Mesothelial cell of epicardium (in vitro differentiated cells): ENCODE measurements at places on chromosomes 6 and 20.

GRCh38 chr6:168815229-168815628 lies 374.2 kb downstream of the SMOC2 start:
- DNase-seq: no peak

- DNase-seq: no peak
Observed at GRCh38 chr6:6497976-6498375, 90.5 kb upstream of the LY86 start.

- no peak for DNase-seq
Observed at GRCh38 chr20:44700306-44700705, 14.9 kb upstream of the CCN5 start.

- no peak for DNase-seq
Observed at GRCh38 chr6:130934848-130935585, 107.8 kb downstream of the SMLR1 start.

GRCh38 chr6:87378947-87379346 lies 28.8 kb upstream of the CFAP206 start:
- no peak for DNase-seq

GRCh38 chr20:22928679-22929078 lies 106.4 kb upstream of the SSTR4 start:
- DNase-seq: no peak

- no peak for DNase-seq
Observed at GRCh38 chr6:27161946-27162603, 85.4 kb upstream of the PRSS16 start.

DNA sequence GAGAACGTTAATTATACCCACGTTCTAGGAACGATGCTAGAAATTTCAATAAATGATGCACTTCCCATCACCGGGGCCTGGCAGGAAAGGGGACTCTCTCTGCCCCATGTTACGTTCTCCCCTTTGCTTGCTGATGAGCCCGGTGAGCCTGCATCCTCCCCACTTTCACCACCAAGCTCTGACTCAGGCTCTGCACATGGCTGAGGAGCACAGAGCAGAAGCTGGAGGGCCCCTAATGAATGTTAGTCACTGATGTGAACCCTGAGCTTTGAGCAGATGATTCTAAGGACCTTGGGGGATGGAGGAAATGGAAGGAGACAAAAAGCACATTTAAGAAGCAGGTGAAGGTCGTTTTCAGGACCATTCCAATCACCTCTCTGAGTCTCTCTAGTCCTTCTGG lies 468.2 kb upstream of the ARID1B start:
- DNase-seq: no peak

- no peak for DNase-seq
Observed at GRCh38 chr6:26342106-26343004, 22.6 kb upstream of the BTN3A2 start.

DNA sequence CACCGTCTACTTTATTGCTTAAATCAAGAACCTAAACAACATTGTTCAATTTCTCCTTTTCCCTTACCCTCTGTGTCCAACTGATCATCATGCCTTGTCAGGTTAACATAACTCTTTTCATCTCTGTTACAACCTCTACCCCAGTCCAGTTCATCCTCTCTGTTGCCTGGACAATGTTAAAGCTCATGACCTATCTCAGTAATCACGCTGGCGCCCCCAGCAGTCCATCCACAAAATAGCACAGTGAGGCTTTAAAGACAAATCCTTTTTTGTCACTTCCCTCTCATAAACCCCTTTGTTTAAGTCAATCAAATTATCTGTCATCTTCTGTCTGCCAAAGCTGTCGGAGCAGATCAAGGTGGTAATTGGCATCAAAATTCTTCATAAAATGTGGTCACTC lies 140.1 kb downstream of the QKI start:
- no peak for DNase-seq

DNA sequence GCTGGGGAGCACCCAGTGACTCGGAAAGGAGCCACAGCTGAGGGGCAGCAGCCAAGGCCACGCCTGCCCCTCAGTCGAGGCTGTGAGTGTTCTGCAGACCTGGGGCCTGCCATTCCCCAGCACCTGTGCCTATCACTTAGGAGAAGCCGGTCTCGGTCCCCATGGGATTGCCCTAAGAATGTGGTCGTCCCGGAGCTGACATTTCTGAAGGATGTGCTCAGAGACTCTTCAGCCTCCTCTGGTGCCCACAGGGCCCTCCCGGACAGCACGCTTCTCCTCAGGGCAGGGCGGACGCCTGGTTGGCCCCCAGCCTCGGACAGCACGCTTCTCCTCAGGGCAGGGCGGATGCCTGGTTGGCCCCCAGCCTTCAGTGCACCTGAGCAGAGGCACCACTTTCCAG lies 223.9 kb downstream of the ERMARD start:
- no peak for DNase-seq

DNA sequence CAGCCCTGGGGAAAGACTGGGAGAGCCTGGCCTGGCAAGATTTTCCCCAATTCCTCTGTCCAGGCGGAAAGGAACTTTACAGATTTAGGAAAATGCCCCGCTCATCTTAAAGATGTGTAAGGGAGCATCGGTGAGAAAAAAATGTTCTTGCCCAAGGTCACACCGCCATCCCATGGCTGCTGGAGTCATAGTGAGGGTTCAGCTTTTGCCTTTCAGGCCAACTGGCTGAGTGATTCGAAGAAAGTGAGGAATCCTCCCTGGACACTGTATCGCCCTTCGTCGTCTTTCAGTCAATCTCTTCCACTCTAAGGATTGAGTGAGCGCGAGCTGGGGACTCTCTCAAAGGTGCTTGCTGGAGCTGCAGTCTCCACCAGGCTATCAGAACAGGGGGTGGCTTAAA lies 1.4 kb downstream of the WFDC2 start:
- DNase-seq: no peak

DNA sequence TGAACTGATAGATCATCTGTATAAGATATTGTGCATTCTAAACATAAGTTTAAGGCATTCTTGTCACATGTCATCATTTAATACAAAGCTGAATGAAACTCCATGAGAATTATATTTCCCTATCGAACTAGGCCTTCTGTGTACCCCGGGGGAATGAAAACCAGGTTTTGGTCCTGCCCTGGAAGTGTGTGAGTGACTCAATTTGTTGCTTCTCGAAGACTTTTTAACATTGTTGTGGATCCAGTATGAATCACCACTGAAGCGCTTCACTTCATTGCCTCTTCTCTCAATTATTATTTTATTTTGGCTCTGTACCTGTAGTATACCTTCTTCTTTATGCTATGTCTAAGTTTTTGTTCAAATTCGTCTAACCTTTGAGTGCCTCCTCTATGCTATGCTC lies 150.8 kb downstream of the GRIK2 start:
- DNase-seq: no peak

GRCh38 chr20:39479196-39479810 lies 517.2 kb downstream of the DHX35 start:
- no peak for DNase-seq

GRCh38 chr6:80280262-80281010 lies 174.0 kb downstream of the BCKDHB start:
- no peak for DNase-seq

DNA sequence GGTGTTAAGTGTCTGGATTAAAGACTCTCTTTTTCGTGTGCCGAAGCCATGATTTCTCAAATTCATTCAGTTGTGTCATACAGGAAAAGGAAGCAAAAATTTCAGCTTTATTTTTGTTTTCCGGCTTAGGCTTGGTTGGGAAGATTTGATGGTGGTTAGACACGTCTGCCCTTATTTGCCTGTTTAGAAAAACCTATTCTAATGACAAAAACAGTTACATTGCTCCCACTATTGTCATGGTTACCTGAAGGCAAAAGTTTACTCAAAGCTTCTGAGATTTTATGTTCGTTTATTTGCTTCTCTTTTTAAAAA lies 982 bp downstream of the DNAJC5 start:
- DNase-seq: no peak

DNA sequence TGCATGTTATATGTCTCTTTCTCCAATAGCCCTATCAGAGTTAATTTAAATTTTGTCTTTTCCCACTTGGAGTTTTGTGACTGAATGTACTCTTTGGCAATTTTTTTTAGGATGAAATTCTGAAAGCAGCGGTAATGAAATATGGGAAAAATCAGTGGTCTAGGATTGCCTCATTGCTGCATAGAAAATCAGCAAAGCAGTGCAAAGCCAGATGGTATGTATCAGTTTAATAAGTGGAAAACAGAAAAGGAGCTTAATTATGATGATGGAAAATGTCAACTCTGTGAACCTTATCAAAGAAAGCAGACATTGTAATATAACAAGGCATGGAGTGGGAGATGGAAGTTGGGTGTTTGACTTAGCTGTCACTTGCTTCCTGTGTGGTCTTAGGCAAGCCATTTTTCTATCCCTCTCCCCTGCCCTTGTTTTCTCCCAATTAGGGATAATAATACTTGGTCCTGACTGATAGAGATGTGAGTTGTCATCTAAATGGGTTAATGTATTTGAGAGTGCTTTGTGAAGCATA lies 2.7 kb downstream of the CDC5L start:
- no peak for DNase-seq

DNA sequence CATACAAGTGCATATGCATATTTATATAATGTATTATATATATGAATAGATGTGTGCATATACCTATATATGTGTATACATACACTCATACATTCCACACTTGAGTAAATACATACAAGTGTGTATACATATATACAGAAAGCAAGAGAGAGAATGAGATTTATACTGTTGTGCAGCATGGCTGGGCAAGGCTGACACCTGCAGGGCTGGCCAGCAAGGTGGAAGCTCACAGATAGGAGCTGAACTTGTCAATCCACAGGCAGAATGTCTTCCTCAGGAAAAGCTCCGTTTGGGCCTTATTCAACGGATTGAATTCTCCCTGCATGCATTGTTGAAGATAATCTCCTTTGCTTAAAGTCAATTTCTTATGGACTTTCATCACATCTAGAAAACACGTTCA lies 256.7 kb downstream of the ZNF217 start:
- DNase-seq: no peak

- no peak for DNase-seq
Observed at GRCh38 chr6:150334790-150335783, 33.7 kb upstream of the IYD start.

- DNase-seq: no peak
Observed at GRCh38 chr20:49885558-49886332, 29.6 kb downstream of the SPATA2 start.

DNA sequence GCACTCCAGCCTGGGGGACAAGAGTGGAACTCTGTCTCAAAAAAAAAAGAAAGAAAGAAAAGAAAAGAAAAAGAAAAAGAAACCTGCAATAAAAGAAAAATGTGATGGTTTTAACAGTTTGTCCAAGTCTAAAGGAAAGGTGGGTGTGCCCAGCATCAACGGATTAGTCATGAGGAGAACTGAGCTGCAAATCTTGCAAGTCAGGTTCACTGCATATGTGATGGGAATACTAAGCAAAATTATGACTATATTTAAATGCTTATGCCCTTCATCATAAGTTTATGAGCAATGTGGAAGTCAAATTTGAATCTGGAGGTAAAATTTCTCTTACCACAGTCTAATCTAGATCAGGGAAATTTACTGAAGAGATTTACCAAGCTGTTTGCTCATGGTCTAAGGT lies 13.1 kb upstream of the CDK19 start:
- DNase-seq: no peak

DNA sequence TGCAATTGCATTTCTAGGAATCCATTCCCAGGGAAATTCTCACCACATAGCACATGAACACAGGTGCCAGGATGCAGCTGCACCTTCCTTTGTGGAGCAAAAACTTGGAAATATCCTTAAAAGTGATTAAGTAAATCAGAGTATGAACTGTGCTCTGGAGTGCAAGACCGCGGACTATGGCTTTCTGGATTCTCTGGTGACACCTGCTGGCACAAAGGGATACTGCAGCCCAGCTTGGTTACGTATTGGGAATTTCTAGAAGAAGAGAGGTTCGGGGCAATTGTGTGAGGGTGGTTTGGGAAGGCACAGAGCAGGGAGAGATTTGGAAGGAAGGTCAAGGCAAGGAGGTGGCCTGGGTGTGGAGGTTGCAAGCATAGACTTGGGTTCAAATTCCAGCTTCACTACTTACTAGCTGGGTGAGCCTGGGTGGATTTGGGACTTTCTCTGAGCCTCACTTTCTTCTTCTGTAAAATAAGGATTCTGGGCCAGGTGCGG lies 15.9 kb upstream of the PEDS1 start:
- no peak for DNase-seq

DNA sequence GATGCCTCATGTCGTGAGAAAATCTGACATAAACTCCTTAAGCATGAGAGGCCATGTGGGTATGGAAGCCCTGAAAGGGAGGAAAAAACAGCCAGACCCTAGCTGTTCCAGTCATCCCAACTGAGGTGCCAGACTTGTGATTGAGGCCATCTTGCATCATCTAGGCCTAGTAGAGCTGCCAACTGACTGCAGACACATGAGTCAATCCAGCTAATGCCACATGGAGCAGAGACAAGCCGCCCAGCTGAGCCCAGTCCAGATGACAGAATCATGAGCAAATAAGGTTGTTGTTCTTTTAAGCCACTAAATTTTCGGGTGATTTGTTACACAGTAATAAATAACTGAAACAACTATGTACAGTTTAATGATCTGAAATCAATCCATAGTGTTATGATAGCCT lies 680.9 kb downstream of the MAFB start:
- DNase-seq: no peak

DNA sequence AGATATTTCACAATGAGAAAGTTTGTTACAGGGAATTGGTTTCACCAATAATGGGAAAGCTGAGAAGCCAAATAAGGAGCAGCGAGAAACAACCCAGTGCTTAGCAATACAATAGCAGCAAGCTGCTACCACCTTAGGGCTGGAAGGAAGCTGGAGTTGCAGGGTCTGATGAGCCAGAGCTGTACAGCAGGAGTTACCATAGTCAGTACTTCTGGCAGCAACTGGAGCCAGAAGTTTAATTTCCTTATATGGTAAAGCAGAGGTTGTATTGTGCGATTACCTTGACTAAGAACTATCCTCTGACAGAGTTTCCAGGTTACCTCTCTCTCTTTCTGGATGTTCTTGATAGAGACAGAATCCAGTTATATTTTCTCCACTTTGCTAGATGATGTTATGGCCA lies 137.1 kb upstream of the OLIG3 start:
- DNase-seq: no peak

- DNase-seq: no peak
Observed at GRCh38 chr6:85923013-85923430, 280.3 kb upstream of the SYNCRIP start.

GRCh38 chr20:1860446-1860845 lies 34.8 kb upstream of the SIRPA start:
- DNase-seq: no peak

- no peak for DNase-seq
Observed at GRCh38 chr20:32382102-32382950, 24.2 kb downstream of the ASXL1 start.
